ENCODE measurements at places on chromosomes 16 and 17.

GRCh38 chr16:53913920-53914319 lies 210.0 kb downstream of the FTO start:
- DNase-seq = no peak

- DNase-seq = no peak
These were observed 4.6 kb upstream of the TEDC2 start for GRCh38 chr16:2455081-2455845.

GRCh38 chr17:21389394-21389793 lies 13.2 kb downstream of the KCNJ12 start:
- DNase-seq = no peak

- no peak for DNase-seq
These were observed 1.5 kb upstream of the MARCHF10 start for GRCh38 chr17:62809656-62810055.

GRCh38 chr16:88019821-88020515 lies 68.7 kb downstream of the BANP start:
- no peak for DNase-seq

GRCh38 chr16:69741951-69742904 lies 12.5 kb downstream of the NOB1 start:
- no peak for DNase-seq

DNA sequence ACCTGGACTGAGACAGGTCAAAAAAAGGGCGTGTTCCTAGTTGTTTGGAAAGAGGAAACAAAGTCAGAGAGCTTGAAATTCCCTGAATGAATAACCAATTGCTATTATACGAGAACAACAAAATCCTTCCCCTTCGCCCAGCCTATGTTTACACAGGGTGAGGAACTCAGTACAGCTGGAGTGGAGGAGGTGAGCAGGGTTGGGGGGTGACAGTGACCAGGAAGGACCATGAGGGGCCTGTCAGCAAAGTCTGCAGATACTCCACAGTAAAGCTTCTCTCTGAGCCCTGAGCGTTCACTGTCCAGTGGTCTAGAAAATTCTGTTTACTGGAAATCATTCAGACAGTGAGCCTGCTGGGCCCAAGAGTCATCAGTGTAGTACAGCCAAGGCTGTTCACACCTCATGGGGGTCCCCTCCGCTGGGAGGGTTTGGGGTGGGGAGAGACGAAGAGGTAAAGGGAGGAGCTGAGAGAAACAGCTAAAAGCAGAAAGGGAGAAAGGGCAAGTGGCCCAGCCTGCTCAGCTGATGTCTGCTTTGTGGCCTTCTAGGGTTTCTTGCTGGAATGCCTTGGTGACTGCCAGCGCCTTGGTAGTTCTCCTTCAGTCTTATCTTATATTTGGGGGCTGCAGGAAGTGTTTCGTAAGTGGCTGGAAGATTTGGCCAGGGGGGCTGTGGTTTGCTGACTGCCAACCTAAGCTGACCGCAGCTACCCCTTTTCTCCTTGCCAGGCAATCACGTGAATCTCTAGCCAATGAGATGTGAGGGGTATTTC lies 5.7 kb downstream of the DUSP3 start:
- DNase-seq = no peak

- DNase-seq = no peak
These were observed 28.0 kb downstream of the ADGRG5 start for GRCh38 chr16:57570301-57571070.

DNA sequence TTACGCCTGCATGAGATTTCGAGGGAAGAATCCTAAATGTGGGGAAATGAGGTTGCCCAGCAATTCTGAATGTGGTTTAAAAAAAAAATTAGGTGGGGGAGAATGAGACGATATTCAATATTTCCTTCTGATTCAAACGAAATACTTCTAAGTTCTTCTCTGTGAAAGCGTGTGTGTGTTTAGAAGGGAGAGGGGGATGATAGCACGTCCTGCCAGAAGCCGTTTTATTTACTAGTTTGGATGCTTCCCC lies 47.8 kb downstream of the TBC1D16 start:
- no peak for DNase-seq

GRCh38 chr17:6548578-6549330 lies 7.6 kb downstream of the PITPNM3 start:
- peak; percentile 19 for DNase-seq

DNA sequence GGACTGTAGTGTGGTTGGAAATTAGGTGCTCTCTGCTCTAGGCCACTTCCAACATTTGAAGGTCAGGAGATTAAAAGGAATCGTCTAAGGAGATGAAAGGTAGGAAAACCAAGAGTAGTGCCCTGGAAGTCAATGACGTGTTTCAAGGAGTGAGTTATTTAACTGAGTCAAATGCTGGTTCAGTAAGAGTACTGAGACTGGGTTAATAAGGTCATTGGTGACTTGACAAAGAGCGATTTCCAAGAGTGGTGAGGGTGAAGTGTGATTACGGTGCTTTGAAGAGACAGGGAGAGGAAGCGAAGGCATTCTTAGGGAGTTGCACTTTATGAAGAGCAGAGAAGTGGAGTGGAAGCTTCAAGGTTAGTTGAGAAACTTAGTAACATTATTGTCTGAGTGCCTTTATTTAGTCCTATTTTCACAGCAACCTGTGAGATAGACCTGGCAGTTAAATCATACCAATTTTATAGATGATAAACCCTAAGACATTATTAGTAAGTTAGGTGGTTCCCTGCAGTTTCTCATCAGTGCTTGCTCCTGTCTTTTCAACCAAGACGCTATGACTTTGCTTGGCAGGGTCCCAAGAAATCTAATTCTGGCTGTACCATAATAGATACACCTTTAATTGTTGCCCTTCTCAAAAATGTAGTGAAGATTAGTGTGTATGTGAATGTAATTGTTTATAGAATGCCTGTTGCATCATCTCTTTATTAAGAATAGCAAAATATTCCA lies 5.9 kb downstream of the ZNF207 start:
- DNase-seq = no peak

DNA sequence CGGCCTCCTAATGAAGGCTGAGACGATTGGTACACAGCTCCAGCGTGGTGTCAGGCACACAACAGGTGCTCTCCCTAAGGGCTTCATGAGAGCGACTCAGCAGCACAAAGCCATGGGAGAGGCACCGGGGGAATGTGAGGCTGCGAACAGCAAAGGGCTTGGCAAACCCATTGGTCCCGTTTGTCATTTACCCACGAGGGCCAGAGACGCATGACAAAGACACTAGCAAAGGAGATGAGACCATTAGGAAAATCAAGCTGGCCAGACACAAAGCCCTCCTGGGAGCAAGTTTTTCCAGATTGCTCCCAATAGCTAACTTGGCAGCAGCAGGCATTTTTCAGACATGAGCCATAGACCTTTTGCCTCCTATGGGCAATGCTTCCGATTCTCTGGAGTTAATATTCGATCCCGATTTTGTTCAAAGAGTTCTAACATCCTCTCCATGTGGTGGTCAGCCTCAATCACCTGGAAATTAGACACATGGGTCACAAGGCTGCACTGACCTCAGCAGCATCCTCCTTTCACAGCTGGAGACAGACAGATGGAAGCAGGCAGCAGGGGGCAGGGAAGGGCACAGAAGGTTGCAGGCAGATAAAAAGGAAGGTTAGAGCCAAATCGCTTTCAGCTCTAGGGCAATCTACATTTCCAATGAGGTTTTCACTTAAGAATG lies 38.2 kb downstream of the TK2 start:
- no peak for DNase-seq

DNA sequence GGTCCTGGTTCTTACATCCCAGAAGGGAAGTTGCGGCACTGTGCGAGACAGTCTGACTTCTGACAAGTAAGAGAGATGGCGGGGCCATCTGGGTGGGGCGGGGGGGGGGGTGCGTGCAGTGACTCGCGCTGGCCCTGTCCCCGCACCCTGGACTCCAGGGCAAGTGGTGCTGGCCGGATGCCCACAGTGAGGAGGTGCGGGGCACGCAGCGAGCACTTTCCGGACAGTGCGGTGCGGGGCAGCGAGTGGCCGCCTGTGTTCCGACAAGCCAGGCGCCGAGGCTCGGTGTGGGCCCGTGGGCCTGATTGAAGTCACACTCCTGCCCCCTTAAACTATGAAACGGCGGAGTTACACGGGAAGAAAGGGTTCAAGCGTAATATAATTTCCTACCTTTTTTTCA lies 106.4 kb downstream of the BANP start:
- no peak for DNase-seq

- no peak for DNase-seq
These were observed 21.6 kb upstream of the BRD7 start for GRCh38 chr16:50390371-50390771.

GRCh38 chr17:47705536-47706530 lies 11.9 kb downstream of the TBKBP1 start:
- DNase-seq = peak; percentile 61

DNA sequence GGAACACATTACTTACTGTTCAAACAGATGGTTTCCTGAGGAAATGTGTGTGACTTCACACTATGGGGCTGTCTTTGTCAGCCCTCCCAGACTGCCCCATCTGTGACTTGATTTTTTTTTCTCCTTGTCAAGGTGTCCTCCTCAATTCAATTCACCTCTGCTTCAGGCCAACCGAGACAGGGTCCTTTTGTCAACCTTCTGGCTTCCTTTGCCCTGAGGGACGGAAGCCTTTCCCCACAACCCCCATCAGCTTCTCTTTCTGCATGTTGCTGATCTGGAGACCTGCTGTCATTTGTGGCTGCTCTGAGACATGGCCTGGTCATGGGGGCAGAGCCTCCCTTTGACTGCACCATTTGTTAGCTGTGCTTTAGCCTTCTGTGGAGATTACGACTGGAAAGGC lies 21.3 kb upstream of the RGS9 start:
- DNase-seq = no peak

- no peak for DNase-seq
These were observed 27.2 kb downstream of the SNX20 start for GRCh38 chr16:50653633-50654519.
